ENCODE measurements at places on chromosomes 13 and 19. TPM values are rescaled to one million over a fixed set of nuclear protein-coding genes. Genes with fewer than 3 reads are reported as not detected.

DNA sequence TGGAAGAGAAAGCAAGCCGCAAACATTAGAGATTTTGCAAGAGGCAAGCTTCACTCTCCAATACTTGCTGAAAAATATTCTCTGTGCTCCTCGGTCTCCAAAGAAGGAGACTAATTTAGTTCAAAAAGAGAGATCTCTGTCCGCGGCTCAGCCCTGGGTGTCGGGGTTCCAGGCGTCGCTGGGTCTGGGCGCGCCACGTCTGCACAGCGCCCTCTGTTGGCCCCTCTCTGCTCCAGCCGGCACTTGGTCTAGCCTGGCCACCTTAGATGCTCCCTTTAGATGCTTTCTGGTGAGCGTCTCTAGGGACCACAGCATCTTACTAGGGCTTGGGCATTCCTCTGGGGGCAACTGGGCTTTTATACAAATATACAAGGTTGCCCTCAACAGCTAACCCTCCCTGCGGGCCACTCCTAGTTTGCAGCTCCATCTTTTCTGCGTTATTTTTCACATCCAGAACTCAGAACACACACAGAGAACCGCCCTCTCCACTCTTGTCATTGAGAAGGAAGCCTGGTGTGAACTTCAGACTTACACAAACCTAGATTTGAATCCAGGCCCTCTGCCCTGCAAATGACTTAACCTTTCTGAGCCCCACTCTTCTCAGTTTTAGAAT lies 78.3 kb downstream of the CYSLTR2 start:
- no peaks in the 10 kb centered on the region for H3K36me3 ChIP-seq
- no peak for DNase-seq
- no peak overlapping the region for H3K27ac ChIP-seq
- peaks cover 9% of the 10 kb centered on the region for H3K4me1 ChIP-seq

URAD gene
- not detected for total RNA-seq

DNA sequence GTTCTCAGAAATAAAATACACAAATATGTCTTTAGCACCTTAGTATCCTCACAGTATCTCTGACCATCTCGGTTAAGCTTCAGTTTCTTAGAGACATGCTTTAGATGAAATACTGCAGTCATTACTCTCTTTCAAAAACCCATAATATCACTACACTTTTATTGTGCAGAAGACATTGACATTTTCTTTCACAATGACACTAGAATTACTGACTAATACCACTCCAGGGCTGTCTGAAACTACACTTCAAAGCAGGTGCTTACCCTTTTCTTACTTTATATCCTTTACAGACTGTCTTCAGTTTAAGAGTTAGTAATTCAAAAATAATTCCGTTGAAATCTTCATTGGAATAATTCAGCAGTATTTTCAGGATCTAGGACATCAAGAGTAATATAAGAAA lies 42.2 kb upstream of the SLITRK6 start:
- H3K36me3 ChIP-seq, result no peaks in the 10 kb centered on the region
- no peaks in the 10 kb centered on the region for H3K4me1 ChIP-seq
- DNase-seq, result no peak
- no peak overlapping the region for H3K27ac ChIP-seq

GRCh38 chr19:2574478-2574931 lies 98.6 kb downstream of the GADD45B start:
- no peak for DNase-seq
- peak overlapping the region; percentile 44 for H3K27ac ChIP-seq
- H3K27me3 ChIP-seq, result no peaks in the 10 kb centered on the region
- no peak overlapping the region for H3K4me3 ChIP-seq
